ENCODE measurements at places on chromosomes 16 and 17.

DNA sequence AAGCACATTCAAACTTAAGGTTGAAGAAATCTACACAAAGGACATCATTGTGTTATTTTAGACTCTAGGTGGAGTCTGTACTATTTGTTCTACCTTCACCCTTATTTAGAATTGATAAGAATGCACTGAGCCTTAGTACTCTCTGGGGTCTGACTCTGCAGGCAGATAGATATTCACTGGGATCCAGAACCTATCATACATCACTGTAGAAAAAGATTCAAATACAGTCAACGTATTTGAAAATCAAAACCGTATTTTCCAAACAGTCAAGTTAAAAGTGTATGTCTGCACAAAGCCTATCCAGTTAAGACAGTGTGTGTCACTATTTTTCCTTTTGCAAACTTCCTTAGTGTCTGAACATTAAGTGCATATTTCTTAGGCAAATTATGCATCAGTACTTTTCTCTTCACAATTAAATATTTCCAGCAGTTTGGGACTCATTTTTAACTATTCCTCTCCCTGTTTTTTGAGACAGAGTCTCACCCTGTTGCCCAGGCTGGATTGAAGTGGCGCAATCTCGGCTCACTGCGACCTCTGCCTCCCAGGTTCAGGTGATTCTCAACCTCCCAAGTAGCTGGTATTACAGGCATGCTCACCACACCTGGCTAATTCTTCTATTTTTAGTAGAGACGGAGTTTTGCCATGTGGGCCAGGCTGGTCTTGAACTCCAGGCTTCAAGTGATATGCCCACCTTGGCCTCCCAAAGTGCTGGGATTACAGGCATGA lies 22.3 kb downstream of the MOSMO start:
- no peak for ATAC-seq

- peak; percentile 2 for ATAC-seq
These were observed 878 bp downstream of the TAOK1 start for GRCh38 chr17:29390851-29391631.

- ATAC-seq, result no peak
These were observed 34.6 kb upstream of the WSB1 start for GRCh38 chr17:27259356-27259755.

GRCh38 chr16:81500833-81501521 lies 56.4 kb downstream of the CMIP start:
- no peak for ATAC-seq

DNA sequence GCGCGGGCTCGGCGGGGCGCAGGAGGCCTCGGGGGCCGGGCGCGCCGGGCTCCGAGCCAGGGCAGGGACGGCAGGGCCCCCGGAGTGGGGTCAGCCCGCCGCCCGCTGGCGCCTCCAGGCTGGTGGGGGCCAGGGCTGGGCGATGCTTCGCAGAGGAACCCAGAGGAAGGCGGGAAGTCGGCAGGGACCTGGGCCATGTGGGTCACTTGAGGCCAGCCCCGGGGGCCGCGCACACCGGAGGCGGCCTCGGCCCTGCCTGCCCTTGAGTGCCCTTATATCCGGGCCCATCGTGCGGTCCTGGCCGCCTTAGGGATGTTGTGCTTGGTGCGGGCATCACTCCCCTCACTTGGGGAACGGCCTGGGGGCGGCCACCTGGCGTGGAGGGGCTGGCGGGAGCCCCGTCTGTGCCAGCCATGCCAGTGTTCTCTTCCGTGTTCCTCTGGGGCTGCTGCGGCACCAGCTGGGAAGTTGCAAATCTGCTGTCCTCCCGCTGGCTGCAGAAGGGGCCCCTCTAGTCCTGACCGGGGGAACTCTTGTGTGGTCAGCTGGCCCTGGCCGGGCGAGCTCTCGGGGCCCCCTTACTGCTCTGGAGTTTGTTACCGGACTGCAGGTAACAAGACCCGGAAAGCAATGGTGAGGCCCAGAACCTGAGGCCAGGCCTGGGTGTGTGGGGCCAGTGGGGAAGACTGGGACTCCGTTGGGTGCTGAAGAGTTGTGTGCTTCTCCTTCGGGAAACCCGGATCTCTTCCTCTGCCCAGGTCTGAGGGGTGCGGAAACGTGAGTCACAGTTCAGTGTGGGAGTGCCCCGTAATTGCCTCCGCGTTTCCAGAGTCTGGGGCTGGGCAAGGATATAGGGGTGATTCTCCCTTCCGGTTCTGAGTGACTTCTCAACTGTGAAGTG lies 849 bp downstream of the CAPN15 start:
- ATAC-seq, result no peak
